ENCODE measurements at places on chromosomes 11 and 22.

GRCh38 chr11:78834886-78835285, 260.2 kb upstream of the NARS2 start:
- DNase-seq = no peak

- DNase-seq = no peak
Measured at GRCh38 chr11:94926271-94926625, 47.1 kb downstream of the CWC15 start.

- no peak for DNase-seq
Measured at GRCh38 chr22:32058656-32059260, 15.7 kb downstream of the SLC5A1 start.

DNA sequence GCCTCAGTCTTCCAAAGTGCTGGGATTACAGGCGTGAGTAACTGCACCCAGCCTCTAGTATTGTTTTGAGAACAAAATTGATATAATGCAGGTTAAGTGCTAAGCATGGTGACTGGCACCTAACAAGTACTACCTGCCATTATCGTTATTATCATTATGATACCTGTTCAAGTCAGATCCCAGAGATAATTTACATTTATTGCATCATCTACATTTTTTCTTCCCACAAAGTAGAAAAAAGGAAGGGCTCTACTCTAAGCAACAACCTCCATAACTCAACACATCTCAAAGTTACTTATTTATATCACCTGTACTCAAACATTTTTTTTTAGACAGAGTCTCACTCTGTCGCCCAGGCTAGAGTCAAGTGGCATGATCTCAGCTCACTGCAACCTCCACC, 42.1 kb downstream of the DCDC1 start:
- DNase-seq = no peak

GRCh38 chr11:17606233-17607082, 59.4 kb downstream of the OTOG start:
- no peak for DNase-seq

DNA sequence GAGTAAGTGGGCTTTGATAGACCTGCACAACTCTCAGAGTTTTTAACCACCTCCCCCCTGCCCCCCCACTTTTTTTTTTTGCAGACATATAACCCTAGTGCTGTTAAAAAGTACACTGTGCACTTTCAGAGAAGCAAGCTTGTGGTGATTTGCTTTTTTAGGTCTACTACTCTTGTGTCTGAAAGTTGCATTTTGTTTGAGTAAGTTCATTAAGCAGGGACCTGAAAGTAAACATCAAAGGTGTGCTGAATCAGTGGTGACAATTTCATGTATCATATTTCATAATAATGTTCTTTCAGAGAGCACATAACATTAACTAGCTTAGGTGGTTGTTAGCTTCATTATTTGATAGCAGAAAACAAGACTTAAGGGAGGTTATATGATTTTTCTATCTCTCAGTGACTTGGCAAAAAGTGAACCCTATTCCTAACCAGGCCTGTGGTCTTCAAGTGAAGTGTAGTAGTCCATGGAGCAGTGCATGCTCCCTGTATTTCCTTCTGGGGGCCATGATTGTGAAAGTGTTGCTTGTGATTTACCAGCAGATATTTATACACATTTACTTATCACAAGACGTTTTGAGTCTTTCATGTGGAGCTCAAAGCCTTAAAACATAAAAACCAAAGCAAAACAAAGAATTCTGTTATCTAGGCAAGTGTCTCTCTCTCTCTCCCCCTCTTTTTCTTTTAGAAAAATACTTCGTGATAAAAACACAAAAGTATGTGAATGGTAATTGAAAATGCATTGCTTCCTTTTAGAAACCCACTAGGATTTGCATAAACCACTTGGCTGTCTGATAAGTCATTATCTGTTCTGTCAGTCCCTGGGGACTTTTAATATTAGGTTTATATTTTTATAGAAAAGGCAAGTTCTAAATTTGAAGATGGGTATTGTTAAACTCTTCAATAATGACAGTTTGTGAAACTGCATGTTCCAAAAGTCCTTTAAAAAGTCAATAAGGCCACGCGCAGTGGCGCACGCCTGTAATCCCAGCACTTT, 7.5 kb upstream of the RAG2 start:
- no peak for DNase-seq

DNA sequence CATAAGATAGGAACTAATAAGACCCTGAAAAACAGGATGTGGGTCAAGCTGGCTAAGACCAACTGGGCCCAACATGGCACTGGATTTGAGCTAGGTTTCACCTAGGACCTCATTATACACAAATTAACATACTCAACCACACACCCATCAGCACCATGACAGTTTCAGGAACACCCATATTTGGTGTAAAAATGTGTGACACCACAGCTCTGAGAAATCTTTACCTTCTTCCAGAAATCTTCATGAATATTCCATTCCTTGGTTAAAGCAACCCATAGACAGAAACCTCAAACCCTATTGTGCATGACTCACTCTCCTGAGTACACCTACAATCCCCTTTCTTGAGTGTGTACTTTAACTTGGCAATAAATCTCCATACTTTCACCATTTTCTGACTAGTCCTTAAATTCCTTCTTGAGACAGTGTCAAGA, 378.8 kb downstream of the DYNC2H1 start:
- DNase-seq = no peak

- no peak for DNase-seq
Measured at GRCh38 chr22:29784451-29785361, 17.5 kb downstream of the UQCR10 start.

DNA sequence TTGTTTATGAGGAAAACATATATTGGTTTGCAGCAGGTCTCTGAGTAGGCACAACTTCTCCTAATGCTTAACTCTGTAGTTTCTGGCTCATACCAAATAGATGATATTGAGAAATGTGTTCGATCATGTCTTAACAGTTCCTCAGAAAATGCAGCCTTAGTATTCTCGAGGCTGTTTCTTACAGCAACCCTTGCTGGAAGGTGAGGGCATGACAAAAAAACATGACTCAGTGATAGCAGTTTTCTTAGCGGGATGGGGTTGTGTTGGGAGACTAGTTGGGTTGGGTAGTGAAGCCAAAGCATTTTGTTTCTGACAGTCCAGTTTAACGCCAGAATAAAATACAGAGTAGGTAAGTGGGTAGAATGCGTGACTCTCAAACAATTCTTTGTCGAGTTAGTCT, 94.7 kb upstream of the PARVA start:
- no peak for DNase-seq

DNA sequence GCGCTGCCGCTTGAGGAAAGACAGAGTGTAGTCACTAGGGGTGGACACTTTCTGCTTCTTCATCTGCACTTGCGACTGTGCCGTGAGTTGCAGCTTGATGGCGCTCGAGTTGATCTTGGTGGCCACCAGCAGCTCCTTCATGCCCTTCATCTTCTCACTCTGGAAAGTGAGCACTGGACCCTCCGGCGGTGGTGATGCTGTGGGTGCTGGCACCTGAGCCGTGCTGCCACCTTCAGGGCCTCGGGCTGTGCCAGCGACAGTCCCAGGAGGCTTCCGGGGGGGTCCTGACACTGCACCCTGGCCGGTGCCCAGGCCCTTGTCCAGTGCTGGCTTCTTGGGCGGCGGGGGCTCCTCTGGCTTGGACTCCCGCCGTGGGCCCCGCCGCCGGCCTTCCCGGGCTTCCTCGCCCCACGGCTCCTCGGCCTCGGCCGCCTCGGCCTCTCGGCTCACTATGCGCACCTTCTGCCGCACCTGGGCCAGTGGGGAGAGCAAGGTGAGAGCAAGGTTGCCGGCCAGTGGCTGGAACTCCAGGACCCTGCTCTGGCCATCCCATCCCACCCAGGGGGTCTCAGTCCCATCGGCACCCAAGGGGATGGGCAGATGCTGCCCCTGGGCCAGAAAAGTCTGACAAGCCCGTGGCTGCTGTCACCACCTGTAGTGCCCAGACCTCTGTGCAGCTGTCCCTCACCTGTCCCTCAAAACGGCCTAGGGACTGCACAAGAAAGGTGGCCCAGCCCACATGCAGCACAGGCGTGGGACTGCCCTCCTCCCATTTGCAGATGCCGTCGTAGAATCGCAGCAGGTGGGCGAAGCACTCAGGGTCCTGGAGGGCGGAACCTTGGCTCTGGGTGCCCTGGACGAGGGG, 1.6 kb upstream of the MAP4K2 start:
- DNase-seq = no peak

GRCh38 chr11:133842053-133842452, 3.3 kb downstream of the SPATA19 start:
- no peak for DNase-seq

- no peak for DNase-seq
Measured at GRCh38 chr22:33221568-33221967, 163.4 kb upstream of the SYN3 start.

- DNase-seq = no peak
Measured at GRCh38 chr11:31812383-31813381, 1.6 kb upstream of the PAX6 start.

DNA sequence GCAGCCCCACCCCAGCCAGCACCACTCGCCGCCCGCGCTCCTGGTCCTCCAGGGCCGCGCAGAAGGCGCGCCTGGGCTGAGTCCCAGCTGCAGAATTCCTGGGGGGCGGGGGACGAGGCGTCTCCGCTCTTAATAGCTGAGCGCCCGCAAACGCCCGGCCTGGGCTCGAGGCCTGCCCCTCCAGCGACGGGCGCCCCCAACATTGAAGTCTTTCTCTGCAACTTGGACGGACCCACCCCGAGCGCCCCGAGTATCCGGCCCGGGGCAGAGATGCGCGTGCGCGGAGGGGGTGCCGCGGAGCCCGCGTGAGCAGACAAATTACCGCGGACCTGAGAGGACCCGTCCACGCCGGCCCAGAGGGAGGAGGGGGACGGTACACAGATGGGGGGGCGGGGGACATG, 6.7 kb upstream of the SYT7 start:
- DNase-seq = no peak

- DNase-seq = no peak
Measured at GRCh38 chr11:100910808-100911207, 218.8 kb downstream of the PGR start.

DNA sequence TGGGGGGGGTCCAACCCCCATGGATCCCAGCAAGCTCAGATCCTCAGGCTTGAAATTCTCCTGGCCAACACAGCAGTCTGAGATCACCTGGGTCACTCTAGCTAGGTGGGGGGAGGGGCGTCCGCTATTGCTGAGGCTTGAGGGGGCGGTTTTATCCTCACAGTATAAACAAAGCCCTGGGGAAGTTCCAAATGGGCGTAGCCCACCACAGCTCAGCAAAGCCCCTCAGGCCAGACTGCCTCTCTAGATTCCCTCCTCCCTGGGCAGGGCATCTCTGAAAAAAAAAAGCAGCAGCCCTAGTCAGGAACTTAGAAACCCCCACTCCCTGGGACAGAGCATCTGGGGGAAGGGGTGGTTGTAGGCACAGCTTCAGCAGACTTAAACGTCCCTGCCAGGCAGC, 16.7 kb downstream of the TRPC6 start:
- no peak for DNase-seq

DNA sequence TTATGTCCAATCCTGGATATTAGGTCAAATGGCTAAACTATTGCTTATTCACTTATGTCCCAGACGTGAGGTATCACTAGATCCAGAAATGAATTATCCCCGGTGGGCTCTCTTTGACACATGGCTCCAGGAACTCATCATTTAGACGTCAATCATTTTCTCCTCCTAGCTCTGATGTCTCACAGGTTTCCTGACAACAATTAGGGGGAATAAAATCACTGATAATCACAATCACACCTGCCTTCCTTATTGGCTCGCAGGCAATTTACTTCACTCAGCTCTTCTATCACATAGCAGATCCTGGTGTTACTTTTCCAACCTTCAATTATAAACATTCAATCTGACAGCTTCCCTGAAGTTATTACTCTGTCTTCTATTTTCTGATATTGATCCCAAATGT, 634.0 kb upstream of the TENM4 start:
- DNase-seq = no peak

DNA sequence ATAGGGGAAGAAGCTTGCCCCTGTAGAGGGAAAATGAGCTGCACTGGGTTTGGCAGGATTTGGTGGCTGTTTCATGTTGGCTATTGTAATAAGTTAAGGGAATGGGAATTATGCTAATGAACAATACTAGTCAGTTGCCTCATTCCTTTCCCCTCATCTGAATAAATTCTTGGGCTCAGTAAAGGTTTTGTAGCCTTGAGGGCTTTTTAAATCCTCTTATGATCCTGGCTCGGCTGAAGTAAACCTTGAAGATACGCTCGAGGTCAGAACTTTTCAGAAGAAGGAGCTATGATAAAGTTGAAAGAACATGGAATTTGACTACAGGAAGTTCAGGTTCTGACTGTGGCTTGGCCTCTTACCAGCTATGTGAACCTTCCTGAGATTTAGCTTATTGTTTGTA, 448.7 kb downstream of the RAB38 start:
- DNase-seq = no peak

- no peak for DNase-seq
Measured at GRCh38 chr22:23034621-23035556, 35.4 kb upstream of the GNAZ start.

DNA sequence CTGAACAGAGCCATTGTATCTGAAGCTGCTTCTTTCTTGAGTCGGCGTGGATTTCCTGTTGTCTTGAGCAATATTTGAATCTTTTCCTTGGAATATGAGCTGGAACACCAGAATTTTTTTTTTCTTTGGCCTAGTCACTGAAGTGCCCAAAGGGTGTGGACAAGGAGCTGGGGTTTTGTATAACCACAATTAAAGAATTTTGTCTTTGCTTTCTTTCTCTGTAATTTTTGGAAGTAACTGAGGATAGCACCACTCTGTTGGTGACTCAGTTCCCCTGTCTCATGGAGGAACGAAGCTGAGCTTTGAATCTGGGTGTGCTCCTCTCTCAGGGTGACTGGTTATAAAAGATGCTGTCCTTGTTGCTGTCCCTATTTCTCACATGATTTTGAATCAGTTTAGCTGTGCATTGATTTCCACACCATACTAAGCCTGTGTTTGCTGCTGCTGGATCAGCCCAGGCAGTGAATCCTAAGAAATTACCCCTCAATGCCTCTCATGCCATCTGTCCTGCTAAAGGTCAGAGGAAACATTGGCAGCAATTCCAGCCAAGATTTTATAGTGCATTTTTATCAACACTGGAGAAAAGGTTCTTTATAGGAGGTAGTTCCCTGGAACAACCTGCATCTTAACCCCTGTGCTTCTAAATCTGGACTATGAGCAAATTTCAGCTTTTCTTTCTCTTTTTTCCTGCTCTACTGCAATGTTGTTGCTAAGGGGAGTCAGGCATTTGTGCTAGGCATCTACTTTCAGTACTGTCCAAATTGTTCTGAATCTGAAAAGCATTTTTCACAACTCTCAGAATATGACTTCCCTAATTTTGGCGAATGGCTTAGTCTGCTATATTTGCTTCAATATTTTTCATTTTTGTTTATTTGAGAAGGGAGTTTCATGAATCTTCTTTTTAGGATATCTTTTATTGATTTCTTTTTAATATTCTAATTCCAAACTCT, 540.8 kb downstream of the SOX6 start:
- DNase-seq = no peak

GRCh38 chr22:48098243-48098920, 1335.9 kb downstream of the TBC1D22A start:
- DNase-seq = no peak
